Left kidney (tissue), 8 donors: ENCODE measurements at places on chromosomes 5 and 9. TPM values are rescaled to one million over a fixed set of nuclear protein-coding genes. Genes with fewer than 3 reads are reported as not detected.

DNA sequence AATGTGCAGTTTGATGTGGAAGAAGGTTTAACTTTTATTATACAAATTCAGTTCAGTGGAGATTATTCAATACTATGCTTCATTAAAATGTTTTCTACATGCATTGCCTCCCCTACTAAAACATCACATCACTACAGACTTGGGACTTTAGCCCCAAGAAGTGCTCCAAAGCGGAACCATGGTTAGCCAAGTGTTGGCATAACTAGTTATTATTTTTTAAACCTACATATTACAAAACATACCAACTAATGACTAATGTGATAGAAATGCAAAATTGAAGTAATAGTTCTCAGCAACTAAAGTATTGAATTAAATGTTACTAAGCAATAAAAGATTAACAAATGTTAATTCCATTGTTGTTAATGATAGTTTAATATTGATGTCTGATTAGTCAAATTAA is 74.5 kb downstream of the XRCC4 start:
- no peak for DNase-seq

DNA sequence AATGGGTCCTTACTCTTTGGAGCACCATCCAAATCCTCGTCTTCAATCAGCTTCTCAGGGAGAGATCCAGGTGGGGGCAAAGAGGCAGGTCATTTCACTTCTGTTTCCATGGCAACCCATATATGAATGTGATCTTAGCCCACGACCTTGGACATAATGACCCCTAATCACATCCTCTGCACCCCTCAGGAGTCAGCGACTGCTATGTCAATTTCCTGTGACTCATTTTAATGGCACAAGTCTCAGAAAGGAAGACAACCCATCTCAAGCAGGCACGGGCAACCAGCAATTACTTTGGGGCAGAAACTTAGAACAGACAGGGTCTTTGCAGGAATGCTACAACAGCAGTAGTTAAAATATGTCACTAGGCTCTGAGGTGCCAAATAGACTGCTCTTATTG is 591.2 kb downstream of the TLR4 start:
- no peak for DNase-seq

DNA sequence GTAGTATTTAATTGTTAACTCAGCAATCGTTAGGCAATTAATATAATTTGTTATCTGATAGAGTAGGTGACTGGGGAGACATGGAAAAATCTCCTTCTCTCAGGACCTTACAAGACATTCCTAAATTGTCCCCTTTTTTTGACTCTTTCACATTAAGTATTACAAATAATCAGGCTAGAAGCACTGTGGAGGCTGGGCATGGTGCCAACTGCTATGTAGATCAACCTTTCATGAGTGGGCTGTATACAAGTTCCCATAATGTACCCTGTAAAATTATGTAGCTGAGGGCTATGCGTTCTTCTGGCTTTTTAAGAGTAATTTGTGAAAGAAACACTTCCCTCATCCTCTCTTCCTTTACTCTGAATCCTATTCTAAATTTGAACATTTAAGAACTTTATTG is 140.2 kb downstream of the NFIB start:
- DNase-seq: no peak

DNA sequence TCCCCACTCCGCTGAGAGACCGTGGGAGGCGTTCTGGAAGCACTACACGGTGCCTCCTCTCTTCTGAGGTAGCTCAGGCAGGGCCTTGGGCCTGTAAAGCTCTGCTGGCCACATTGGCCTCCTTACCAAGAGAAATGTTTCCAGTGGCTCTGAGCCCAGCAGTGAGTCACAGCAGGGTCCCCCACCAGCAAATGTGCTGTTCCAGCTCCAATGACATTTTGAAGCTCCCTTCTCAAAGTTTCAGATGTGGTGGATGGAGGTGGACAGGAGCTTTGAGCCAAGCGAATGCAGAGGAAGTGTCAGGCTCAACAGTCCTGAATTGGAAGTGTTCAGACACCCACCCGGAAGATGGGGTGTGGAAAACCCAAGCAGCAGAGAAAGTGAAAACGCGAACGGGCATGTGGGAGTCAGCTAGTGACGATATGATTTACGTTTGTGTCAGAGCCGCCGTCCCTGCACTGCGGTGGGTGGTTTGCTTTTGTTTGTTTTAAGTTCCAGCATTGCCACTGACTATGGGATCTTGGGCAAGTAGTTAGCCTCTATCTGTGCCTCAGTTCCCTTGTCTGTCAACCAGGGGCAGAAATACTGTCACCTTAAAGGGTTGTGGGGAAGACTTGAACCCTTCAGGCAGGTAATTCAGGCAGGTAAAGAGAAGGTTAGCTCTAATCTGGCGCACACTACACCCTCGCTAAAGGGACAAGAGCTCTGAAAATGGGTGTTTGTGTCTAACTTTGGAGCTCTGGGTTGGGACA is 38.2 kb downstream of the C5orf15 start:
- no peak for DNase-seq

GPX8 gene
- polyA plus RNA-seq: 90.2 TPM

ZNF483 gene
- 3.9 TPM for polyA plus RNA-seq

GRCh38 chr9:123074628-123075027 is 41.2 kb downstream of the GPR21 start:
- no peak for DNase-seq

DNA sequence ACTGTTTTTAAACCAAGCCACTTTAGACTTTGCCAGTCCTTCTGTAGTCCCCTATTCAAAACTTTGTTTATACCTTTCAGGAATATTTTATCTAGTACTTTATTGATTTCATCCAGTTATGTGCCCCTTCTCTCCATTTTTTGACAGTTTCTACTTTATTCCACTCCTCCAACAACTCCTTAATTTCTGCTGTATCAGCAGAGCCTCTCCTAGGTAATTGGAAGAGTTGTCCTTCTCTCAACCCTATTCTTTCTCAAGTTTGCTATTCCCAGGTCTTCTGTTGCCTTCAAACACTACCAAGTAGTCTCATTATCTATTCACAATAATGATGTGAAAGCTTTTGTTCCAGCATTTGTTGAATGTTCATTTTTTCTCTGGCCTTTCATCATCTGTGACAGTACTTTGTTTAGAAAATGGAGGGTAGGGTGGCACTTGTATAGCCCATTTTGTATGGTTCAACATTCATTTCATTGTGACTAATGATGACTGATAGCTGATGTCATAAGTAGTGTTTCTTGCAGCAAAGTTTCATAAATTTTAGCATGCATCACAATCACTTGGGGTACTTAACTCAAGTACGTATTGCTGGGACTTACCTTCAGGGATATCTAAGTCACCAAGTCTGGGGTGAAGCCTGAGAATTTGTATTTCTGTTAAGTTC is 204.4 kb upstream of the DMRT1 start:
- no peak for DNase-seq

- no peak for DNase-seq
Measured at GRCh38 chr9:84867186-84867585, 197.7 kb downstream of the NTRK2 start.

GRCh38 chr9:104907278-104907951 is 20.5 kb downstream of the ABCA1 start:
- no peak for DNase-seq

CDKN2B gene
- polyA plus RNA-seq: 0.18 TPM

GRIN3A gene
- 1.9 TPM for polyA plus RNA-seq

GRCh38 chr5:62542720-62543119 is 35.9 kb upstream of the LRRC70 start:
- no peak for DNase-seq

GRCh38 chr5:55407059-55407684 is 99.4 kb downstream of the MTREX start:
- DNase-seq: peak; percentile 33

- DNase-seq: no peak
Measured at GRCh38 chr5:84376346-84376745, 8.3 kb downstream of the EDIL3 start.

- DNase-seq: no peak
Measured at GRCh38 chr9:6656614-6657300, 11.2 kb upstream of the GLDC start.

SPINK13 gene
- polyA plus RNA-seq: 1.1 TPM

DNA sequence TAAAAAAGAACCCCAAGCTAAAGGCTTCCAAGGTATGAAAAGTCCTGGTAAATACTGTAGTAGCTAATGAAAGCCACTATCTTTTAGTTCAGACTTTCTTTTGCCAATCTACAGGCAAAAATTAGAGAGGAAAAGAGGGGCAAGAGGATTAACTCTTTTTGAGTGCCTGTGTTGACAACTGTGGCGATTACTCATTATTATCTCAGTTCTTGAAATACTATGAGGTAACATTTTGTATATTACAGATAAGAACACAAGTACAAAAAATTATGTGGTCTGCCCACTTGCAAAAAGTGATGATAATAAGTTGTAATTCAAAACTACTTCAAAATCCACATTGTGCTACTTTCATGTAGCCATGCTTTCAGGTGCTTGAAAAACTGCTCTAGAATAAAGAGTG is 144.0 kb downstream of the DTWD2 start:
- DNase-seq: no peak

GRCh38 chr5:146068977-146069779 is 36.2 kb downstream of the PLAC8L1 start:
- DNase-seq: no peak
